ENCODE measurements at places on chromosomes 2 and 18.

DNA sequence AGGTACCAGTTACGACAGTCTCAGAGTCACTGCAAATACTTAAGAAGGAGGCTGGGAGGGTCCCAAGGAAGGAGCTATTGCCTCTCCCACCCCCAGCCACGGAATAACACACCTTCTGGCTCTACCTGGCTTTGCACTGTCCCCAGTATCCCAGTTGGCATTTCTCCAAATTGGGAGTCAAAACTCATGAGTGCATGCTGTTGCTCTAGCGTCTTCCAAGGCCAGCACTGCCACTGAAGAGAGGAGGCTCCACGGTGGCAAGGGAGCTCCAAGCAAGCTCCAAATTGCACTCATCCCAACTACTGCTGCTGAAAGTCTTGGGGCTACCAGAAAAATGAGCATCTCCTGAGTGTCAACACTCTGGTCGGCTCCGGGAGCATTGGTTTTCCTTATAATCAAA lies 1.6 kb downstream of the SCTR start:
- DNase-seq, result no peak

GRCh38 chr18:48374423-48375149 lies 34.6 kb downstream of the ZBTB7C start:
- no peak for DNase-seq

GRCh38 chr2:107775211-107775610 lies 51.5 kb upstream of the RGPD4 start:
- DNase-seq, result no peak

GRCh38 chr2:215507836-215508235 lies 72.0 kb upstream of the FN1 start:
- DNase-seq, result no peak

GRCh38 chr2:36416370-36417165 lies 61.0 kb downstream of the CRIM1 start:
- no peak for DNase-seq

GRCh38 chr2:233852056-233852455 lies 2.3 kb downstream of the HJURP start:
- DNase-seq, result peak; percentile 41

GRCh38 chr2:11997142-11997541 lies 250.7 kb downstream of the LPIN1 start:
- DNase-seq, result no peak

DNA sequence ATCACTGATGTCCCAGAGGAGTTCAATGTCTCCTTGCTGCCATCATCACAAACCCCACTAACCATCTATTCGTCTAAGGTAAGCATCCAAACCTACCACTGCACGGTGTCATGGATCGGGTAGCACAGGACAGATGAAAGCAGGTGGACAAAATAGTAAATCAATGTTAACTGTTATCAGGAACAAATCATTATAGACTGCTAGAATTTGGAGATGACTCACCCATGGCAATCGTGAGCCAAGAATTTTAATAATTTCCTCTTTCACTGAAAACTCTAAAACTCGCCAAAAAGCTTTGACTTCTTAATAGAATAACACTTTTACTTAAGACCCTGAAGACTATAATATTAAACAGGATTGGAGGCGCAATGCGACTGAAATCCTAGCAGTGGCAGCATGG lies 33.7 kb upstream of the BZW1 start:
- no peak for DNase-seq

All from SIG-M5 (cell line).